ENCODE measurements at places on chromosomes 12 and 14.

GRCh38 chr12:108980831-108981618 lies 39.8 kb downstream of the SVOP start:
- no peak for DNase-seq

- DNase-seq = no peak
Measured at GRCh38 chr12:45681465-45681864, 48.0 kb upstream of the ARID2 start.

DNA sequence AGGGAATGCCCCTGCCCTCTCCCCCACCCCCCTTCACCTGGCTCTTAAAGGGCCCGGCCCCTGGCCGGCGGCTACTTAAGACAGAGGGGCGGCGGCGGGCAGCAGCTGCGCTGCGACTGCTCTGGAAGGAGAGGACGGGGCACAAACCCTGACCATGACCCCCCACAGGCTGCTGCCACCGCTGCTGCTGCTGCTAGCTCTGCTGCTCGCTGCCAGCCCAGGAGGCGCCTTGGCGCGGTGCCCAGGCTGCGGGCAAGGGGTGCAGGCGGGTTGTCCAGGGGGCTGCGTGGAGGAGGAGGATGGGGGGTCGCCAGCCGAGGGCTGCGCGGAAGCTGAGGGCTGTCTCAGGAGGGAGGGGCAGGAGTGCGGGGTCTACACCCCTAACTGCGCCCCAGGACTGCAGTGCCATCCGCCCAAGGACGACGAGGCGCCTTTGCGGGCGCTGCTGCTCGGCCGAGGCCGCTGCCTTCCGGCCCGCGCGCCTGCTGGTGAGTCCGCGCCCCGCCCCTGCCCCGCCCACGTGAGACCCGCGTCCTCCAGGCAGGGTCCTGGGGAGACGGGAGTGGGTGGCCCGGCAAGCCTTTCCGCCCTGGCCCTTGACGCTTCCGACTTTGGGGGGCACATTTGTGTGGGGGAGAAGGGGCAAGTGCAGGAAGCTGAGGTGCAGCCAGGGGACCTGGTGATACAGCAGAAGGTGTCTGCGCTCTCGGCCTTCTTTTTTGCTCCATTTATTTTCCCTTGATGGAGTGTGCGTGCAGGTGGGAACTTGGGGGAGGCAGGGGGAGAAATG lies at the start of gene IGFBP6:
Gene IGFBP6, plus strand, starts transcription at position 104 of the 790 bp plus-strand sequence. Its CDS starts 51 bp downstream, at position 155.
- peak; percentile 67 for DNase-seq

DNA sequence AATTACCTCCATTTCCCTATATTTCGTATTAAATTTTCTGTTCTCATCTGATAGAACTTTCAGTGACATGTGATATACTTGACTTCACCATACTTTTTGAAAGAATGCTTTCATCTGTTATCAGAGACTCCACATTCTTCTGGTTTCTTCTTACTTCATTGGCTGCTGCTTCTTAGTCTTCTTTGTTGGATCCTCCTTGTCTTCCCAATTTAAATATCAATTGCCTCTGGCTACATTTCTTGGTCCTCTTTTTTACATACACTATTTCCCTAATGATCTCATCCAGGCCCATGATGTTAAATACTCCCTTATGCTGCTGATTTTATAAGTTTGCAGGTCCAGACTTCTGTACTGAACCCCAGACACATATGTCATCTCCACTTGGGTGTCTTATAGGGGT lies 22.0 kb downstream of the OR5AU1 start:
- DNase-seq = no peak

DNA sequence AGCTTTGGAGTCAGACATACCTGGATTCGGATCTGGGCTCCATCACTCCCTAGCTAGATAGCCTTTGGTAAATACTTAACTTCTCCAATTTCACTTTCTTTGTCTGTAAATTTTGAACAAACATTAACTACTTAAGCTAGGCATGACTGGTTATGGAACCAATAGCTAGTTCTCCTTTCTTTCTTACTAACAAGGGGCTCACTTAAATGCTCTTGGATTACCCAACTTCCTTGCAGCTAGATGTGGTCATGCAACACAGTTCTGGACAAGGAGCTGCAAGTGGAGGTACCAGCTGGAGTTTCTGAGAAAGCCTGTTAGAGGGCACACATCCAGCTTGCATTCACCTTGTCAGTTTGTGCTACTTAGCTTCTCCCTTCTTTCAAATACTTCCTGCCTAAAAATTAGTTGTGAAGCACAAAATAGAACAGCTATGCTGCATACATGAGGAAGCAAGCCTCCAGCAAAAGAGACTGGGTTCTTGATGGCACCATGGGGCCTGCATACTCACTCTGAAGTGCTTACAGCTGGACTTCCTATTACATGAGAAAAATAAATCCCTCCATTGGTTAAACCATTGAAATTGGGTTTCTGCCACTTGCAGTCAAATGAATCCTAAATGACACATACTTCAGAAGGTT lies 210.1 kb upstream of the EEA1 start:
- no peak for DNase-seq

DNA sequence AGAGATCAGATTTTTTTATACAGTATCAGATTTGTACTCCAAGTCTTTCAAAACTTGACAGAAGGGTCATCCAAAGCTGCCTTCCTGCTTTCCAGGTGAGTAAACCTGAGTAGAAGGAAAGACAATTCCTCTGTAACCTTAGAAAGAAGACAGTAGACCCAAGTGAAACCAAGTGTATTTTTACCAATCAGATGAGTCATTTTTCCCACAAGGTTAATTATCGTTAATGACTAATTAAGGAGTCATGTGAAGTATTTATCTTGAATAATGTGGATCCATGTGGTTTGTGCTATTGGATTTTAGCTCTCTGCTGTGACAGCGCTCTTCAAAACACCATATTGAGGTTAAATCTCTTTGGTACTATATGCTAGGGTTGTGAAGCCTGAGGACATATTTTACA lies 74.0 kb upstream of the PELI2 start:
- DNase-seq = no peak

DNA sequence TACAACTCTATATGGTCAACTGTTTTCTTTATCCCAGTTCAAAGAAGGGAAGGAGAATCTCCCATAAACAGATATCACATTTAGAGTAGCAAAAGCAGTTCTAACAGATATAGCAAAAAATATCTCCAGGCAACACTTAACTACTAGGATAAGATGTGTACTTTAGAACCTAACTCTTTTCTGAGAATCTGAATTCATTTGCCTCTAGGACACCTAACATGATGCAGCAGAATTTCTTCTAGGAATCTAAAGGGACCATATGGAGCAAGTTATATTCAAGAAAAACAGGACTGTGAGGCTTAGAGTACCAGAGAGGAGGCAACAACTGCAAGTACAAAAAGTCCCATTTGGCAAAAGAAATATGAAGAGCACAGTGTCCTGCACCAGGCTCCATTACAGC lies 24.4 kb upstream of the CAPRIN2 start:
- DNase-seq = no peak

GRCh38 chr12:29732191-29732590 lies 51.6 kb downstream of the TMTC1 start:
- DNase-seq = no peak

DNA sequence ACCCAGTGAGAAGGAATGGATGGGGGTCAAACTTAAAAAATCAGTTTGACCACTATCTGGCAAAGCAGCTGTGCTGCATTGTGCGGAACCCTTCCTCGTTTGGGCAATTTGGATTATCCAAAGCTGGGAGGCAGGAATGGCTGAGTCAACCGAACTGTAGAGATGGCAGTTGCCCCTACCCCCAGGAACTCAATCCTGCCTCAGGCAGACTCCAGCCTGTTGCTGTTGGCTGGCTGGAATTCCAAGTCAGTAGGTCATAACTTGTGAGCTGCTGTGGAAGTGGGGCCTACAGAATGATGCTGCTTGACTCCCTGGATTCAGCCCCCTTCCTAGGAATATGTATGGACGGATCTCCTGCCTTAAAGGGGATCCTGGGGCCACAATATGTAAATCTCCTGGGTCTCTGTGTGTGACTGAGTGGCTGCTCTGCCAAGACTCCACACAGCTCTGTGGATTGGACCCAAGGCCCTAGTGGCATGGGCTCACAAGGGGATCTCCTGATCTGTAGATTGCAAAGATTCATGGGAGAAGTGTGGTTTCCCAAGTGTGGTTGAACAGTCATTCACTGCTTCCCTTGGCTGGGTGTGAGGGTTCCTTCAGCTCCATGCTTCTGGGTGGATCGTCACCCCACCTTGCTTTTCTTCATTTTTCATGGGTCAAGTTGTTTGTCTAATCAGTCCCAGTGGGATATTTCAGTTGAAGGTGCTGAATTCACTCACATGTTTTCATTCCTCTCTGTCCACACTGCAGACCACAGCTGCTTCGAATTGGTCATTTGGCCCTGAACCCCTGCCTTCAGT lies 19.2 kb downstream of the LUM start:
- no peak for DNase-seq

GRCh38 chr14:64421166-64421565 lies 33.0 kb downstream of the MTHFD1 start:
- no peak for DNase-seq

DNA sequence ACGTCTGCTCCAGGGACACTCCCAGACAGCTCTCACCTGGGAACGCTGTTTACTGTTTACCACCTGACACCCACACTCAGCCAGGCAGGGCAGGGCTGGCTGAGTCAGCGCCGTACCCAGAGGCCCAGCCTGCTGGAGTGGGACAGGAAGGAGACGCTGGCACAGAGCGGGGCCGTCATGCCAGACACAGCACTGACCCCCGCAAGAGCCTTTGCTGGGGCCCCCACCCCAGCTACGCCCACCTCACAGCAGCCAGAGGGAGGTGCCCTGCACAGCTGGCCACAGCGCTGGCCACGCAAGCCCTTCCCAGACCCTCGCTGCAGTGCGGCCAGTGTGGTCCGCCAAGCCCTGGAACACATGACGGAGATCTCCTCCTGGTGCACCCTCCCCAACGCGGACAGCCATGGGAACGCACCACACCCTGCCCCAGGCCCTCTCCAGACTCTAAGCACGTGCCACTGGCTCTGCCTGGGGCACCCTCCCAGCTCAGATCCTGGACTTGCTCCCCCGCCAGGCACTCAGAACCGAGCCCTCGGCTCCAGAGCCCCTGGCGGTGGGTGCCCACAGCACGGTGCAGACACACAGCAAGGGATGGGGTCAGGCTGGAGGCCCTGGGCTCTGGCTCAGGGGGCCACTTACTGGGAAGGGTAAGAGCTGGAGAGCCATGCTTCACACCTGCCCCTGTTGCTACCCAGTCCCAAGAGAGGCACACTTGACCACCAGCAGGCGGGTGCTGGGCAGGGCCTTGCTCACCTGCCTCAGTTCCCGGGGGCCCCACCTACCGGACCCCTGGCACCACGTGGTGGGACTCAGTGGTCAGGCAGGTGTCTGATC lies 5.7 kb downstream of the AHNAK2 start:
- peak; percentile 25 for DNase-seq

DNA sequence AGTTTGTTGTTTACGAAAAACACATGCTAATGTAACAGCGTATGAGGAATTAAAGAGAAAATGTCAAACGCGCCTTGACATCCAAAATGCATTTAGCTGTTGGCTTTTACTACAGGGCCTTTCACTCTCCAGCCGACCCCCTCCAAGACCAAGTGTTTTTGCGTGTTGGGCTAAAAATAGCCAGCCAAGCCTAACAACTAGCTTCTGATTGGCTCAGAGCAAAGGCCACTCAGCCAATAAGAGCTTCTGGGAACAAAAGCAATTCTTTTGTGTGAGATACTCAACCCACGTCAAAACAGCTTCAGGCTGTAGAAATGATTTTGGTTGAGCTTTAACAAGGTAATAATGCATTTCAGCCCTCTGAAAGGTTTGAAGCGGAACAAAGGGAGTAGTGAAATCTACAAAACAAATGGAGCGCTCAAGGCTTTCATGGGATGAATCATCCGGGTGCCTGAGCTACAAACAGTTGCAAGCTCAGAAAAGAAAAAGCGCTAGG lies 198.7 kb upstream of the DCN start:
- DNase-seq = no peak

- DNase-seq = no peak
Measured at GRCh38 chr12:76586764-76587395, 27.3 kb upstream of the OSBPL8 start.

GRCh38 chr14:58805057-58805456 lies 167.3 kb downstream of the DACT1 start:
- no peak for DNase-seq

- DNase-seq = no peak
Measured at GRCh38 chr12:80643961-80644360, 63.5 kb upstream of the MYF6 start.

DNA sequence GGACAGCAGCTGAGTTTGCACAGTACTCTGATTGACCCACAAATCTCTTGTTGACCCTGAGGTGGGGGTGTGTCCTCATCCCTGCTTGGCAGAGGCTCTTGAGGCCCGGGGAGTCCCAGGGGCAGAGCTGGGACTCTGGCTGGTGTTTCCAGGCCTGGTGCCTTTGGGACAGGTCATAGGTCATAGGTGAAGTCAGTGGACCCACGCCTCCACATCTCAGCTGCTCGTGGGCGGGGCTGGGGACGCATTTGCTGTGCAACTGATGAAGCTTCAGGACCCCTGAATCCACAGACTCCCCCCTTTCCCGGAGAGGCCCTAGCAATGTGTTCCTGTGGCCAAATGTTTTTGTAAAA lies 408 bp upstream of the CACNA2D4 start:
- peak; percentile 16 for DNase-seq

DNA sequence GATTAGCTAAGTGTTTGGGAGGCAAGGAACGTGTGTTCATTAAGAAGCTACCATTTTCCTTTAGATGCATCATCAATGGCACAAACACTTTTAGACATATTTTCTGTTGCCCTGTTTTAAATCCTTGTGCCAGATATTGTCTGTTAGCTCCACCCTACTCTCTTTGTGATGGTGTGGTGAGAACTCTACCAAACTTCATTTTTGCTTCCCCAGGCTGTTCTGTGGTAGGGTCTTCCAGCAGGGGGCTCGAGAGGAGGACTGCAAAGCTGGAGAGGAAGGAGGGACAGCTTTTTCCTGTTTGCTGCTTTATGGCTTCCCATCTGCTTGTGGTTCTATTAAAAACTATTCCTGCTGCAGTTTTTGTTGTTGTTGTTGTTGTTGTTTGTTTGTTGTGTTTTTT lies 23.8 kb upstream of the STRAP start:
- DNase-seq = no peak

DNA sequence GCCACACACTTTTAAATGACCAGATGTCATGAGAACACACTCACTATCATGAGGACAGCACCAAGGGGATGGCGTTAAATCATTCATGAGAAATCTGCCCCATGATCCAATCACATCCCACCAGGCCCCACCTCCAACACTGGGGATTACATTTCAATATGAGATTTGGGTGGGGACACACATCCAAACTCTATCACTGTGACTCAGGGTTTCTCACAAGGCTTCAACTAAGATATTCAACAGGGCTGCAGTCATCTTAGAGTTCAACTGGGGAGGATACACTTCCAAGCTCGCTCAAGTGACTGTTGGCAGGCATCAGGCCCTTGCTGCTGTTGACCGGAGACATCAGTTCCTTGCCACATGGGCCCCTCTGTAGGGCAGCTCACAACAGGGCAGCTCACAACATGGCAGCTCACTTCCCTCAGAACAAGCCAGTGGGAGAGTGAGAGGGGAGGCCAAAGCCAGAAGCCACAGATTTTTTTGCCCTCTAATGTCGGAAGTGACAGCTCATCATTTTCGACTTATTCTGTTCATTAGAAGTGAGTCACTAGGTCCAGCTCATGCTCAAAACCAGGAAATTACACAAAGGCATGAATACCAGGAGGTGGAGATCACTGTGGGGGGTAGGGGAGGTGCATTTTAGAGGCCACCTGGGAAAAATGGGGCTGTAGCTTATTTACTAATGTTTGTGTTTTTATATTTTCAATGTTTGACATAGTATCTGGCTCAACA lies 50.8 kb upstream of the PTHLH start:
- DNase-seq = no peak

GRCh38 chr12:49091056-49091835 lies 3.4 kb downstream of the DHH start:
- peak; percentile 35 for DNase-seq

Data from activated CD4-positive, CD25-positive, alpha-beta regulatory T cell treated with anti-CD3 and anti-CD28 coated beads, Interleukin-2, amount 50 U/mL, for 72 hours (primary cell).